ENCODE measurements at places on chromosomes 4 and X.

GRCh38 chrX:55098691-55099090 lies 9.9 kb downstream of the PAGE2 start:
- no peak for DNase-seq

DNA sequence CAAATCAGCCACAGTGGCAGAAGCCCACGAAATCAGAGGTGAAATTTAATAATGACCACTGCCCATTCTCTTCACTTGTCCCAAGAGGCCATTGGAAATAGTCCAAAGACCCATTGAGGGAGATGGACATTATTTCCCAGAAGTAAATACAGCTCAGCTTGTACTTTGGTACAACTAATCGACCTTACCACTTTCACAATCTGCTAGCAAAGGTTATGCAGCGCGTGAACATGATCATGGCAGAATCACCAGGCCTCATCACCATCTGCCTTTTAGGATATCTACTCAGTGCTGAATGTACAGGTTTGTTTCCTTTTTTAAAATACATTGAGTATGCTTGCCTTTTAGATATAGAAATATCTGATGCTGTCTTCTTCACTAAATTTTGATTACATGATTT lies at the start of gene F9:
TSS of gene F9 (plus strand) at position 190 of the 400 bp plus-strand sequence. CDS start at position 216, 26 bp downstream.
- no peak for DNase-seq

GRCh38 chr4:81197864-81198524 lies 17.0 kb downstream of the PRKG2 start:
- DNase-seq = no peak

- DNase-seq = no peak
These were observed 2361.9 kb downstream of the ARAP2 start for GRCh38 chr4:33882246-33882990.

DNA sequence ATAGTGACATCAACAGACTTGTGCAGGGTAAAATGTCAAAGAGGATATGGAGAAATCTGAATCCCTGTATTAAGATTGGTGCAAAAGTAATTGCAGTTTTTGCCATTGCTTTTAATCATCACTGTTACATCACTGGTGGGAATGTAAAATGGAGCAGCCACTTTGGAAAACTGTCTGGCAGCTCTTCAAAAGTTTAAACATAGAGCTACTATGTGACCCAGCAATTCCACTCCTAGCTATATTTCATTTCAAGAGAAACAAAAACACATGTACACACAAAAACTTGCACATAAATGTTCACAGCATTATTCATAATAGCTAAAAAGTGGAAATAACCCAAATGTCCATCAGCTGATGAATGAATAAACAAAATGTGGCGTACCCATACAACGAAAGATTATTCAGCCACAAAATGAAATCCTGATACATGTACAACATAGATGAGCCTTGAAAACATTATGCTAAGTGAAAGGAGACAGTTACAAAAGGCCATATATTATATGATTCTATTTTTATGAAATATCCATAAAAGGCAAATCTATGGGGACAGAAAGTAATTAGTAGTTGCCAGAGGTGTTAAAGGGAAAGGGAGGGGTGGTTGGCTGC lies 106.4 kb downstream of the AMELX start:
- no peak for DNase-seq

DNA sequence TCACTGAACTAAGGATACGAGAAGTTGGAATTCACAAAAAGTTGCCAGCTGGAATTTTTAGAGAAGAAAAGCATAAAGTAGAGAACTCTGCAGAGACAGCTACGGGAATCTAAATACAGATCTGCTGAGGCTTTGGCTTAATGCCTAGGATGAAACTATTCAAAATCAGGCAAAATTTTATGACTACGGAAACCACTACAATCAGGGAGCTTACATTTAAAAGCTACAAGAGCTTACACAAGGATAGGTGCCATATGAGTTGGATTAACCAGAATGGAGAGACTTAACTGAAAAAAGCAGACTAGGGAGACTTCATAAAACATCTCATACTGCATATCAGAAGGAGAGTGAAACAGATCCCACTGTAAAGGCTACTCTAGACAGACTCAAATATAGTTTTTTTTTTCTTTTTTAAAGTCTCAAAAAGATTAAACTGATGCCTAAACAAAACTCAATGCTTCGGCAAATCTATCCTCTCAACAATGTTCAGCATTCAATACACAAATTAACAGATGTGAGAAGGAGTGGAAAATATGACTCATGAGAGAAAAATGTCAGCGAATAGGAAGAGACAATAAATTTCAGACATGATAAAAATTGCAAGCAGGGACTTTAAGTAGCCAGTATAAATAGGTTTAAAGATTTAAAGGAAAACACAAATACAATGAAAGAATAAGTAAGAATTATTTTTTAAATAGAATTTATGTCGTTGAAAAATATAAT lies 586.1 kb downstream of the FSTL5 start:
- DNase-seq = no peak

GRCh38 chr4:159765382-159765781 lies 662.5 kb downstream of the RAPGEF2 start:
- no peak for DNase-seq

DNA sequence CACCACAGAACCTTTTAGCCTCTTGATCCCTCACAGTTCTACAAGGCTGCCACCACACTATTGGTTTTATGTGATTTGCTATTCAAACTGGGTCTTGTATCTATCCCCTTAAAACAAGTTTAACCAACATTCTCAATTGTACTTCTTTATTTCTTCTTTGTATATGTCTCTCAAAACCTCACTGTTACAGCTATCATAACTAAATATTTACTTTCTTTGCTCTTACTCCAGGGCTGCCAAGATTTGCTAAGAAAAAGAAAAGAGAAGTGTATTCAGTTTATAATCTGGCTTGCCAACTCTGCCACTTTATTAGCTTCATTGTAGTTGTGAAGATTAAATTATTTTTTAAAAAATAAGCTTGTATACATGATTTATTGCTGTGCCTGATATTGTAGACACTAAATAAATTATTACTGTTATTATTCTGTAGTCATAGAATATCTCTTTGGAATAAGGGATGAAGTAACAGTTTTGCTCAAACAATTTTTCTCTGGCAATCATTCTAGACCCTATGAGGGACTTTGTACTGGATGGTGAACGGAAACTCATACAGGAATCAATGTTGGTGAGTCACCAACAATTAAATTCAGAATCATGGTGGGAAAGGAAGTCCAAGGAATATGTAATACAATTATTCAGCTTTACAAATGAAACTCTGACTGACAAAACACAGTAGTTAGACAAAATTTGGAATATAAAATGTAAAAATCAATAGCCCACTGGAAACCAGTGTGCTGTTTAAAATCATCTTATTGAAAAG lies 127.1 kb upstream of the DCAF8L1 start:
- DNase-seq = no peak

- no peak for DNase-seq
These were observed 435.6 kb downstream of the GPM6A start for GRCh38 chr4:175376287-175376977.

GRCh38 chrX:88526385-88526784 lies 220.6 kb upstream of the CPXCR1 start:
- no peak for DNase-seq

DNA sequence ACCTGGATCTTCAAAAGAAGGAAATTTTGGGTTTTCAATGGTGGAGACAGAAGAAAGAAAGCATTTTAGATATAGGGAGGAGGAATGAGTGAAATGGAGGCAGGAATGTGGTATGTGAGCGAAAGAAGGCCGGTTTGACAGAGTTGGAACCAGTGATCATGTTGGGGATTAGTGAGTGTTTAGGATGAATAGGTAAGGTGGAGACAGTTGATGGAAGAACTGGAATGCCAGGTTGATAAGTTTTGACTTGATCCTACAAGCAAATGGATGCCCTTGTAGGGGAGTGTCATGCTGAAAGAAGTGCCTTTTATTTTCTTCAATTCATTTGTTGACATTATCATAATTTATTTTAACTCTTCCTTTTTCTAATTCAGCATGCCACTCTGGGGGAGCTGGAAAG lies 207.8 kb upstream of the AMOT start:
- no peak for DNase-seq

GRCh38 chr4:97027728-97028410 lies 1115.4 kb downstream of the STPG2 start:
- no peak for DNase-seq

DNA sequence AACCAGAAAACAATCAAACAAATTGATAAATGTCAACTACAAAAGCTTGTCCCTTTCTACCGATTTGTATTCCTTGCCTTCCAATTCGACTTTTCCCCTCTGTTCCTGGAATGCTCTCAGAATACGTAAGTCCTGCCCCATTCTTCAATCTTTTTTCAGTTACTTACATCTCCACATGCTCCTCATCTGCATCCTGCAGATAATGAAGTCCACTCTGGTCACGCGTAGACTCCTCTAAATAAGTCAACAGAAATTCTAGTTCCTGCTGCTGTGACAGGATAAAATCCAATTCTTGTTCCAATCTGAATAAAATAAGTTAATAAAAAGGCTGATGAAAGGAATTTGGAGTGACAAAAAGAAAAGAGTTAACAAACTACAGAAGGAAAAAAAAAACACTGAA lies 34.4 kb upstream of the RBM41 start:
- DNase-seq = no peak

- no peak for DNase-seq
These were observed 57.7 kb upstream of the EFHC2 start for GRCh38 chrX:44401151-44401550.

- DNase-seq = no peak
These were observed 351.9 kb upstream of the FTHL17 start for GRCh38 chrX:31423609-31424189.

DNA sequence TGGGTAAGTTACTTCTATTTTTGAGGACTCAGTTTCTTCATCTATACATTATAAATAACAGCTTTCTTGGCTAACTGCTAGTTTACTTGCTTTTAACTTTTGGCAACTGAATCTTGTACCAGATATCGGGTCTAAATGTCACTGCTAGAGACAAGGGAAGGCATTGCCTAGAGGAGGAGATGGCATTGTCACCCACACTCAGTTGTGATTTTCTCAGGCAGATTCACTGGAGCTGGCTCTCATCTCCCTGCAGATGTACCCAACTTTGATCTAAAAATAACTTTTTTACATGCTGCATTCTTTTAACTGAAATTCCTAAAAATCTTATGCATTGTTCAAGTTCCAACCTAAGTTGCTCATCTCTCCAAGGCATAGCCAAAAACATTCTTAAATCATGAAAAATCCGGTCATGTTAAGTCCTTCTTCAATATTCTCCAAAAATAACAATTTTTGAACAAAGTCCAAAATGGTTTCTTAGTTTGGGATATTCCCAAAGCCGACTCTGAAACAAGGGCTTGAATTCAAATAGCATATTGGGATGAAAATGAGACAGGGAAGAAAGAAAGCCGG lies 469.0 kb upstream of the BOD1L1 start:
- no peak for DNase-seq

DNA sequence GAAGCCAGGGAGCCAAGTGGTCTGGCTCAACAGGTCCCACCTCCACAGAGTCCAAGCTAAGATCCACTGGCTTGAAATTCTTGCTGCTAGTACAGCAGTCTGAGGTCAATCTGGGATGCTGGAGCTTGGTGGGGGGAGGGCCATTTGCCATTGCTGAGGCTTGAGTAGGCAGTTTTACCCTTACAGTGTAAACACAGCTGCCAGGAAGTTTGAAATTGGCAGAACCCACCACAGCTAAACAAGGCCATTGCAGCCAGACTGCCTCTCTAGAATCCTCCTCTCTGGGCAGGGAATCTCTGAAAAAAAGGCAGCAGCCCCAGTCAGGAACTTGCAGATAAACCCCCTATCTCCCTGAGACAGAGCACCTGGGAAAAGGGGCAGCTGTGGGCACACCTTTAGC lies 84.9 kb downstream of the EDA2R start:
- DNase-seq = no peak

GRCh38 chrX:40694802-40695201 lies 40.5 kb downstream of the MED14 start:
- DNase-seq = no peak

- no peak for DNase-seq
These were observed 101.5 kb downstream of the DHX15 start for GRCh38 chr4:24482871-24483270.

GRCh38 chr4:142356801-142357200 lies 489.3 kb downstream of the INPP4B start:
- DNase-seq = no peak

GRCh38 chr4:67694662-67695061 lies 6.3 kb downstream of the UBA6 start:
- no peak for DNase-seq

- DNase-seq = no peak
These were observed 102.5 kb downstream of the DDIT4L start for GRCh38 chr4:100087743-100088142.

- no peak for DNase-seq
These were observed 468 bp upstream of the SPIN2B start for GRCh38 chrX:57121816-57122215.

- DNase-seq = no peak
These were observed 234.2 kb upstream of the MID1 start for GRCh38 chrX:10854594-10854993.

GRCh38 chr4:76821641-76822040 lies 76.3 kb downstream of the SOWAHB start:
- DNase-seq = no peak

DNA sequence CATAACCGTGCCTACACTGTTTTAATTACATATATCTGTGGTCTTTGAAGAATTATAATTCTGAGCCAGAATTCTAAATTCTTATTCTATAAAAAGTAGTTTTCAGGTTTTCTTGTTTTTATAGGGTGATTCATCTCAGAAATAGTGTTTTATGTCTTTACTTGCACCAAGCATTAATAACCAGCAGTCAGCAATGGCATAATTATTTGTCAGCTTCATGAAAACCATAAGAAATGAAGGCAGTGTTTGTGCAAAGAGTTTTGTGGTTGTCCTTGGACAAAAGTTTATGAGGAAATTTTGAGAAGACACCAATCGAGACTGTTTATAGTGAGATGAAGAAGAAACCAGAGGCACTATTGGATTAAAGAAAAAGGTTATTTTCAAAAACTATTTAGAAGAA lies 37.2 kb downstream of the EDNRA start:
- DNase-seq = no peak

- no peak for DNase-seq
These were observed 172.4 kb downstream of the SNCA start for GRCh38 chr4:89664521-89664920.

- no peak for DNase-seq
These were observed 423.3 kb upstream of the TENM3 start for GRCh38 chr4:181819946-181820345.

- no peak for DNase-seq
These were observed 104.5 kb downstream of the APOOL start for GRCh38 chrX:85108165-85108564.

DNA sequence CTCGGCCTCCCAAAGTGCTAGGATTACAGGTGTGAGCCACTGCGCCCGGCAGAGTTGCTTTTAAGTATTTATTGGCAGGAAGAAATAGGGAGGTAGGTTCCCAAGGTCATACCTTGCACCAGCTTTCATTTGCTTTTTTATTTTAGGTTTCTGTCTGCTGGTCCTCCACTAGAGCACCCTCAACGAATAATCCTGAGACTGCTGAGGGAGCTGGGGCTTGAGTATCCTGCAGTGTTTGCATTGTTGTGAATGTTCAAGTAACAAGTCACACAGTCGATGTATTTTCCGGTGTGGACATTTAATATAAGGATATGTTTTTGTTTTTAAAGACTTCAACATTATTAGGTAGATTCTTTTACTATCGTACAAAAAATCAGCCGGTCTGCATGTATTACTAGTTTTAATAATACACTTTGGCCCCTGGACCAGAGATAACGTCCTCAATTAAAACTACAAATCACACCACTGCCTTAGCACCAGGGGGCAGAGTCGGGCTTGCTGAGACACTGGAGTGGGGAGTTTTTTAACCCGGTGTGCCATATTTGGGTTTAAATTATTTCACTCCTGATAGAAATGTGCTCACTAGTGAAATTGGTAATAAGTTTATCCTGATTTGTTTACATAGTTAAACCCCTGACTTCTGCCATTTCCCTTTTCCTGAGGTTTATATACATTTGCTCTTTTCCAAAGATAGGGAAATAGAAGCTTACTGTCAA lies 11.6 kb downstream of the SMIM20 start:
- no peak for DNase-seq
